ENCODE measurements at places on chromosomes 16 and 17.

- DNase-seq = no peak
Measured at GRCh38 chr17:2027528-2028233, 2.3 kb upstream of the DPH1 start.

DNA sequence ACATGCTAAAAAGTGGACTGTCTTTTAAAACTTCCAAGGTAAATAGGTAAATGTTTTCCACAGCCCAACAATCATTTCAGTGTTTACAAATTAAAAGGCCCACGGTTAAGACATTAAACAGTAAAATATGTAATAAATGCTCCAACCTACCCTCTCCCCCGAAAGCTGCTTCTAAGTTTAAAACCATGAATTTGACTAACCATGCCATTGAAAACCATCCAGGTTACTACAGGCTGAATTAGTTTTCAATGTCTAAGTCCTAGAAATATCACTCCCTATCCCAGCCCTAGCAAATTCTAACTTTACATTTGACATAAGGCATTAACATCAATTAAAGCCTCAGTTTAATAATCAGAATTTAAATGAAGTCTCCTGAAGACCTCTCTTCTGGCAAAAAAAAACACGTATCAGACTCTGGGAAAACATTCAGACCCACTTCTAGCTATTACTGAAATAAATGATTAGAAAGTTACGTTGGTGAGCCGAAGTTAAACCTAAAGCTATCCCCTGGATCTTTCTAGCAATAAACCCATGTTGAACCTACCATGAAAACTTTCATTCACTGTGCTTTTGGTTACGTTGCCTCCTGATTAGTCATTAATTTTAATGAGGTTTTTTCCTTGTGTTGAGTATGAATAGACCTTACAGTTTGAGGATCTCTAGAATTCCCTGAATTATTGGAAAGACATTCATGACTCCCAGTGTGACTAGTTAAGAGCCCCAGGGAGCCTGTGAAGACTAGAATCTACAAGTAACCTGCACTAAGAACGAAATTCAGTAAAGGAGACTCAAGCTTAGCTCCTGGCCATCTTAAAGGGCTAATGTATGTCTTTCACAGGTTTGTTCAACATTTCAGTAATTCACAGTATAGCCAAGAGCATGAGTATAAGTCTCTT lies 1.7 kb upstream of the POLG2 start:
- no peak for DNase-seq

- DNase-seq = no peak
Measured at GRCh38 chr17:40251576-40251975, 32.5 kb downstream of the WIPF2 start.

- DNase-seq = no peak
Measured at GRCh38 chr17:13475574-13476223, 126.0 kb downstream of the HS3ST3A1 start.

GRCh38 chr17:17737961-17738894 lies 57.0 kb downstream of the RAI1 start:
- no peak for DNase-seq

GRCh38 chr17:77566566-77567138 lies 391.9 kb upstream of the TNRC6C start:
- DNase-seq = no peak

- no peak for DNase-seq
Measured at GRCh38 chr17:46977348-46977747, 1.7 kb downstream of the RPRML start.

DNA sequence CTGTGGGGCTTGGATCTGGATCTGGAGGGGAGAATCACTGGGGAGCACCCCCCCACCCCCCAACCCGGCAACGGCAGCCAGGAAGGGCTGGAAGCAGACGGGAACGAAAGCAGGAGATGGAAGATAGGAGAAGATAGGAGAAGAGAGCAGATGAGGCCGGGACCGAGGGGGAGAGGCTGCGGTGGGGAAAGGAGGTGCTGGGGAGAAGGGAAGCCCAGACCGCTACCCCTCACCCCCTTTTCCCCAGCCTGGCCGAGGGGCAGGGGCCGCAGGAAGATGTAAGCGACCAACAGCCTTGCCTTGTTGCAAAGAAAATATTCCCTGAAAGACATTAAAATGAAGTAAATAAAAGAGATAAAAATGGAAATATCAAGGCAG lies 26.8 kb upstream of the CBFA2T3 start:
- no peak for DNase-seq

GRCh38 chr17:59427425-59427921 lies 96.0 kb downstream of the YPEL2 start:
- peak; percentile 37 for DNase-seq
